ENCODE measurements at places on chromosomes 5 and 9.

GRCh38 chr5:65391591-65391990 lies 90.1 kb downstream of the ADAMTS6 start:
- no peak for DNase-seq

GRCh38 chr9:26833792-26834191 lies 58.8 kb downstream of the CAAP1 start:
- no peak for DNase-seq

GRCh38 chr9:38685535-38685934 lies 34.4 kb downstream of the FAM240B start:
- no peak for DNase-seq

DNA sequence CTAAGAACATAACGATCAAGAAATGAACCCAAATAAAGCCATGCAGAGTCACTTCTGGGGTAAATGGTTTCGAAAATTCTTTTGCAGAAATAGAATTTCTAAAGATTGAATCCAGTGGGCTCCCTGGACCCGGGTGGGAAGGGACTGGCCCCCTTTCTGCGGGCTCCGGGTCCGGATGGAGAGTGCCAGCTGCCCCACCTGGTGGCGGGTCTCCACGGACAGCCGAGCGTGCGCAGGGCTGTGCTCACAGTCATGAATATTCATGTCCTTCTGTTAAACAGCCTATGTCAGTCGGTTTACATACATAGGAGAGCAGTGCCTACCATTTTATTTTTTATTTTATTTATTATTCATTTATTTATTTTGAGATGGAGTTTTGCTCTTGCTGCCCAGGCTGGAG lies 4.7 kb upstream of the PPP1R26 start:
- DNase-seq = no peak

GRCh38 chr9:106588626-106589025 lies 274.3 kb upstream of the ZNF462 start:
- DNase-seq = no peak

GRCh38 chr5:36802187-36802586 lies 74.4 kb upstream of the NIPBL start:
- no peak for DNase-seq

- DNase-seq = no peak
Observed at GRCh38 chr5:137778772-137779564, 24.8 kb upstream of the HNRNPA0 start.

DNA sequence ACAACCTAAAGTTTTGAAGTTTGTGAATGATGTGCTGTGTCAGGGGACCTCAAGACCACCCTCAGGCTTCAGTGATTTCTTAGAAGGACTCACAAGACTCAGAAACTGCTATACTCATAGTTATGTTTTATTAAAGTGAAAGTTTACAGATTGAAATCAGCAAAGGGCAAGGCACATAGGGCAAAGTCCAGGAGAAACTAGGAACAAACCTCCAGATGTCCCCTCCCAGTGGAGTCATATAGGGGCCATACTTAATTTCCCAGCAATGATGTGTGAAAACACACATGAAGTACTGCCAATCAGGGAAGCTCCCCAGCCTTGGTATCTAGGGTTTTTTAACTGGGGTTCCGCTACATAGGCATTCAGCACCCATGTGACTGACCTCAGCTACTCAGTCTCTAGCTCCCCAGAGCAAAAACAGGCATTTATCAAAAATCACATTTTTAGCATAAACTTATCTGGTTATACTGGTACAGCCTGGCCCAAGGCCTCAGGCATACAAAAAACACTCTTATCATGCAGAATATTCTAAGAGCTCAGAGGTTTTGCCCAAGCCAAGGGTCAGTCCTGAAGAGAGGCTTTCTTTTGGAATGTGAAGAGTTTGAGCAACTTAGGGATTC lies 74.7 kb upstream of the ANKRD55 start:
- no peak for DNase-seq

- DNase-seq = no peak
Observed at GRCh38 chr5:180643191-180643851, 6.1 kb downstream of the FLT4 start.

DNA sequence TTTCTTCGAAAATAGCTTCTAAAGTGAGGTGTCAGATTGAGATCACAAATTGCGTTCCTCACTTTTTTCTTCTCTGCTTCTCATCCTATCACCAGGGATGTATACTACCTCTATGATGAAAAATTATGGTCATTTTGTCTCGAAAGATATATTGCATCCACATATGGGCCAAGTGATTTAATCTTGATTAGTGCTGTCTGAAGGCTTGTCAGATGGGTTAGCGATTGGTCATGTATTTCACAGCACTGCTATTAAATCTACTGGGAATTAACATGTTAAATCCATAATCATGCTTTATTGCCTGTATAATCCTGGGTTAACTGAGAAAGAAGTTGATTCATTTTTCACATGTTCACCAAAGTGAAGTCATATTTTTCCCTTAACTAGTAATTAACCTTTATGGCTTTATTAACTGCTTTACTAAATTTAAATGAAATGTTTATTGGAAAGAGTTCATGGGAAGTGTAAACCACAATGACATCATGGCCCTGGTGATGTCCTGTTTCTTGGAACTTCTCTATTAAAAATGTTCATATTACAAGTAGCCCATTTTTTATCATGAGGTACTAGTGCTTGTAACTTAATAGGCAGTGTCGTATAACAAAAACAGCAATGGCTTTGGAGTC lies 193.3 kb downstream of the SMC2 start:
- no peak for DNase-seq

- DNase-seq = no peak
Observed at GRCh38 chr5:88663793-88664216, 219.2 kb downstream of the MEF2C start.

DNA sequence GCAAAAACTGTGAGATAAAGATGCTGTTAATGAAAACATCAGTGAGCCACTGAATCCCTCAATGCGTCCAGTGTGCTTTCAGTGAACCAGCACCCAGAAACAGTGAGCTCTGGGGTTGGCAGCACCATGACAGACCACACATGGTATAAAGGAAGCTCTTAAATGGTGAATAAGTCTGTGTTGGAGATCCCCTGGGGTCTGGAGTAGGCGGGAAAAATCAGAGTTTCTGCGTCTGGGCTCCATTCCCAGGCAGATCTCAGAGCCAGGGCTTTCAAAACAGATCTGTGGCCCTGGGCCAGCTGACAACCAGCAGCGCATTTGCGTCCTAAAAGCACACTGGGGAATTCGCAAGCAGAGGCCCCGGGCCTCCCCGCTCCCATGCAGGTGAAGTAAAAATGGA lies 233.5 kb downstream of the FRMD3 start:
- no peak for DNase-seq

DNA sequence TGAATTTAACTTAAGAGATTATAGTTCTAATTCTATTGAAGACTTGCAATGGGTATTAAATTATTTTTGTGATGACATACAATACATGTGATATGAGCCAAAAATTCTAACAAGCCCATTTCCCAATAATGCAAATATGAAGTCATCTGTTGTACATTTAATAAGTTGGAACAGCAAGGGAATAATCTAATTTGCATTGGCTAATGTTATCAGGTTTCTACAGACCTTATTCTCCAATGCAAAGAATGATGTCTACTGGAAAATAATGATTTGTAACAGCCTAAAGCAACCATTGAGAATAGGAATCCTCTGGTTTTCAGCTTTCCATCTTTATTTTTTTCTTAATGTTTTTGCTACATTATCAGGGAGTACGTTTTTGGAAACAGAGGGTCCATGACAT lies 89.1 kb upstream of the MINAR2 start:
- DNase-seq = no peak

DNA sequence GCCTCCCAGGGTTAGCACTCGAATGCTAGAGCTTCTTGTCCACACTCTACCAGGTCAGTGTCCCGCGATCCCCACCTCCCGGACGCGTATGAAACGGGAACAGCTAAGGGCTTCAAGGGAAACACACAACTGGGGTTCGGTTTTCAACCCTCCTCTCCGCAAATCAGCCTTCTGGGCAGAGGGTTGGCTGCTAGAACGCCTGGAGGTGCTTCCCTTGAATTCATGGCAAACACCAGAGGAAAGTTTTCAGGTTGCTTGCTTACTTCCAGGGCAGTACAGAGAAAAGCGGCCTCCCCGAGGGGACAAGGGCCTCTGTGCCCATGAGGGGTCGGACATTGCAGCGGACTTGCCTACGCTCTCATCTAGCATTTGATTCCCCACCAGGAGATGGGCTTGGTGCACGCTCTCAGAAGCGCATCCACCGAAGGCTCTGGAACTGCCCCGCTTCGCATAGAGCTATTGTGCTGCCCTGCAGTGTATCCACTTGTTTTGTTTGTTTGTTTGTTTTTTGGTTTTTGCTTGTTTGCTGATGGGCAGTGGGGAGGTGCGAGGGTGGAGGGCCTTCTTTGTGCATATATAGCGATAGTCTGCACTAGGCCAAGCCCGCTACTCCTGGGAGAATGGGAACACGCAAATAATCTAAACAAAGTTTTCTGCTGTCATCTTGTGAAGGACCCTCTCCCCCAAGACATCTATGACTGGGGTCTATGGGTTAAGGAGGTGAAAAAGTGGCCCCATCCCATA lies 1.3 kb upstream of the DMRT3 start:
- DNase-seq = no peak

DNA sequence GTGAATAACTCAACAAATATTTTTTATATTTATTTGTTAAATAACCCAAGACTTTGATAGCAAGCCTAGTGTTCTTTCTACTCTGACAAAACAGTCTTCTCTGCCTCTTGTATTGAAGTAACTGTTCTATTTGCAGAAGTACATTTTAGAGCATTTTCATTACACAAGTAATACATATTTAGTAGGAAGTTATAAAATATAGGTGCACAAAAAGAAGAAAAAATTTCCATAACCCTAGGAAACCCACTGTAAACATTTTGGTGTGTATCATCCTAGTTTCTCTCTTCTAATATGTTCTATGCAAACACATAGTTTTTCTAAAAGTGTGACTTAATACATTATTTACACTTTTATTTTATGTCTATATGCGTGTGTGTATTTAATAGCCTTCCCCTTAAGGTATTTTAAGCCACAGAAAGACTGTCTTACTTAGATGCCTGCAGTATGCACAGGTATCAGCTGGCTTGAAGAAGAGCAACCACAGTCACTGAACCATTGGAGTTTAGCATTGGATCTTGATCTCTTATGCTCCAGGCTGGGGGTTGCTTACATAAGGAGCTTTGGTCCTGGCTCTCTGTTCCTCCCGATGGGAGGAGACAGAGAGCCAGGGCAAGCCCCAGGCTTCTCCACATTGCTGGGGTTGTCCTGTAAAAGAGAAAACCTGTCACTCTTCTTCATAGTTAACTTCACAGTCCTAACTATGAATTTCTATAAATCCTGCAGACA lies 3.8 kb downstream of the SELENOP start:
- no peak for DNase-seq

DNA sequence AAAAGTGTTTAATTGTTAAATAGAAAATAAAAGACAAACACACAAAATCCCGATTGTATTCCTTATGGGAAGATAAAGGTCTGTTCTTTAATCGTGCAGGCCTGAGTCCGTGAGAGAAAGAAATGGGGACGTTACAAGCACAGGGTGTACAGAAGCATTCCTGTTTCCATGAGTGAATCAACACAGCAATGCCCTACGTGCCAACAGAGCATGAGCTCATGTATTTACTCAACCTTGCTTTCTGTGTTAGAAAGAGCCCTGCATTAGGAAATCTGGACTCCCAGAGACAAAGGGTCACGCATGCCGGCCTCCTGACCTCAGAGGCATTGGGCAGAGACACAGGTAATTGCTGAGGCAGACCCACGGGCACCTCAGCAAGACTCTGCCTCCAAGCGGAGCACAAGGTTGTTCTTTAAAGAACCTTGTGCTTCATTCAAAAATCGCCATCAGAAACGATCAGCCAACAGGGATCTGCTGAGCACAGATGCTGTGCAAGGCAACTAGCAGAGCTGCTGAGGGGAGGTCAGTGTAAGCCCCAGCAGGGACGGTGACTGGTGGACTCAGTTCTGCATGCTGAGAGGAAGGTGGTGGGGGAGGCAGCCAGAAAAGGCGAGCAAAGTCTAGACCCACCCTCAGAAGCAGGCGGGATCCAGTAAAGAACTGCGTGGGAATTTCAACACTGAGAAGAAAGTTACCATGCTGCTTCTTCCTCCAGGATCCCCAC lies 101.0 kb downstream of the TLE1 start:
- DNase-seq = no peak

DNA sequence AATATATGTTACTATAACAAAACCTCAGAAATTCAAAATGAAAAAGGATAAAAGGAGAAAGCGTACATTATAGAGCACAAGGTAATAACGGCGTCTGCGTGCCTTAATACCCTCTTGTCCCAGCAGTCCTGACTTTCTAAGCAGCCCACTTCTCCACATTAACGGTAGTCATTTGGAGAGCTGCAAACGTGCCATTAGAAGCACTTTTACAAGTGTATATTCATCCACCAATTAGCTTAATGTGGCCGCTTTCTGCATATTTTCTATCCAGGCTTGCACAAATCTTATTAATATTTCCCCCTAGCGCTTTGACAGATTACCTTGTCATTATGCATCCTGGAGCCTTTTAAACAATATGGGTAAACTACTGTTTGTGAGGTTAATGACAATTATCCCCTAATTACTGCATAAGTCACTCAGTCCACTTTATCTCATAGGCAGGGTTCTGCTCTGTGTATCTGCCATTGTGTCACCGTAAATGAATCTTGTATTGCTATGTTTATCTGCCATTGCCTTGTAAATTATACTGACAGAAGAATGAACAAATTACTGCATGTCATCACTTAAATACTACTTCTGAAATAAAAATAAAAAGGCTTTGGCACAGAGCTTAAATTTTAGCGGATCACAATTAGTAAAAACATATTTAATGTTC lies 421.3 kb downstream of the BNC2 start:
- DNase-seq = no peak

- DNase-seq = no peak
Observed at GRCh38 chr9:114139071-114139470, 16.3 kb upstream of the COL27A1 start.

- no peak for DNase-seq
Observed at GRCh38 chr5:96473155-96473554, 40.1 kb upstream of the PCSK1 start.

- no peak for DNase-seq
Observed at GRCh38 chr5:136446565-136446964, 81.2 kb upstream of the TRPC7 start.

DNA sequence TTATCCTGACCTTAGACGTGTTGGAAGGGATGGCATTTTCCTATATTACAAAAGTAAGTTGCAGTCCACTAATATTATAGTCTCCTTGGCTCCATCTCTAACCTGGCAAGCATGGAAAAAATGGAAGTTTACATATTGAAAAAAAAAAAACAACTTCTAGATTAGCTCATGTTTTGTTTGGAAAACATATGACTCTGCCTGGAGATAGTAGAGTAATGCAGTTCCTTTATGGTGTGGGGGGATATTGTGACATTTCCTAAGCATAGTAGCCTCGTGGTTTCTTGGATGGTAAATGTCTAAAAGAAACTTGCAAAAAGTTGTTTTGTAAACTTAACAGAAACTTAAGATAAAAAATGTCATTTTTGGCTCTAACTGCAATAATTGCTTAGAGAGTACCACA lies 244.4 kb upstream of the FBXL7 start:
- no peak for DNase-seq

DNA sequence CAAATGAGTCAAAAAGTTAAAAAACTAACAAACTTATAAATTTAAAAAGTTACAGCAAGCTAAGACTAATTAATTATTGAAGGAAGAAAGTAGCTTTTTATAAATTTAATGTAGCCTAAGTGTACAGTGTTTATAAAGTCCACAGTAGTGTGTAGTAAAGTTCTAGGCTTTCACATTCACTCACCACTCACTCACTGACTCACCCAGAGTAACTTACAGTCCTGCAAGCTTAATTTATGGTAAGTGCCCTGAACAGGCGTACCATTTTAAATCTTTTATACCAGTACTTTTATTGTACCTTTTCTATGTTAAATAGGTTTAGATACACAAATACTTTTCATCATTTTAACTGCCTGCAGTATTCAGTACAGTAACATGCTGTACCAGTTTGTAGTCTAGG lies 80.0 kb upstream of the C9orf72 start:
- no peak for DNase-seq

Measured in stimulated activated CD8-positive, alpha-beta memory T cell treated with anti-CD3 and anti-CD28 coated beads, Interleukin-2, amount 100 ng/mL, for 48 hours (primary cell).